CD4-positive, alpha-beta T cell treated with Interleukin-1 beta for 1 hour (primary cell): ENCODE measurements at places on chromosomes 12 and 14.

GRCh38 chr14:104431929-104432541 lies 147.5 kb upstream of the C14orf180 start:
- DNase-seq = no peak

- no peak for DNase-seq
Measured at GRCh38 chr12:128551266-128551665, 272.5 kb downstream of the SLC15A4 start.

DNA sequence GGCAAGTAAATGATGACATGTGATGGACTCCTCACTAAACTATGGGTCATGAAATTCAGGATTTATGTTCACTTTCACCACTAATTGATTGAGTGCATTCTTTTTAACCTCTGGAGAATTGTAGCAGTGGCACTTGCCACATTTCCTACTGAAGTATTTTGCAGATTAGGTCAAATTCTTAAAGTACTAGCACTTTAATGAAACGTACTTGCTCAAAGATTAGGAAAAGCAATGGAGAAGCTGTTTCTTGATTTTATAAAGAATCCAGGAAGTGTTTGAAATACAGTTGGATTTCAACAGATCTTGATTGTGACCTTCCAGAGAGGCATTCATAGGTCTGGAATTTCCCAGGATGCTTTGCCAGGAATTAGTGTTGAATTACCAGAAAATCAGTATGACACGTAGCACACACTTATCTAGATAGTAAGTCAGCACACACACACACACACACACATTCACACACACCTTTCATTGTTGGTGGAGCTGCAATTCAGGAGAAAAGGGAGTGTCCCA lies 162.6 kb downstream of the MYRFL start:
- DNase-seq = no peak

DNA sequence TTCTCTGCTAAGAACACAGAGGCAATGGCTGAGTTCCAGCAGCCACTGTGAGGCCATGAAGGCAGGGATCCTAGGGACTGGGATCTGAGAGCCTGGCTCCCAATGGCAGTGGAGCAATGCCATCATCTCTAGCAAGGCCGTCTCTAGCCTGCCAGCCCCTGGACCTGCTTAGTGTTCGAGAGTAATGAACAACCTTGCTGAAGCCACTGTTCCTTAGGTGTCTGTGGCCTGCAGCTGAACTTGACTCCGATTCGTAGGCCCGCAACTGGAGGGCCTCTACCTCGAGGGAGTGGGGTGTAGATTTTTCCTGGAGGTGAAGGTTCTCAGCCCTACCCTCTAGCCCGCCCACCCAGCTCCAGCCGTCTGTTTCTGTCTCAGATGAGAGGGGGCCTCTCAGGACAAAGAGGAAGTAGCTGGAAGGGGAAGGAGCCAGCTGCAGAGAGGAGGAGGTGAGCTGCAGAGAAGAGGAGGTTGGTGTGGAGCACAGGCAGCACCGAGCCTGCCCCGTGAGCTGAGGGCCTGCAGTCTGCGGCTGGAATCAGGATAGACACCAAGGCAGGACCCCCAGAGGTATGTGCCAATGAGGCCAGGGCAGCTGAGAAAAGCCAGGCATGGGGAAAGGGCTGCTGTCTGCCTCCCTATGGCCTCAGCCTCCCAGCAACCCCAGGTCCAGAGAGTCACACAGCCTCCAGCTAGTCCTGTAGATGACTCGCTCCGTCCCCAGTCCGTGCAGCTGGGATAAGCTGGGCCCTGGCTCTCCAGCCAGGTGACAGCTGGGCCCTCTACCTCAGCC lies at the start of gene PLD4:
PLD4 (plus strand) TSS at position 459 of the 793 bp plus-strand sequence. CDS start 2,262 bp downstream, outside the sequence.
- no peak for DNase-seq

DNA sequence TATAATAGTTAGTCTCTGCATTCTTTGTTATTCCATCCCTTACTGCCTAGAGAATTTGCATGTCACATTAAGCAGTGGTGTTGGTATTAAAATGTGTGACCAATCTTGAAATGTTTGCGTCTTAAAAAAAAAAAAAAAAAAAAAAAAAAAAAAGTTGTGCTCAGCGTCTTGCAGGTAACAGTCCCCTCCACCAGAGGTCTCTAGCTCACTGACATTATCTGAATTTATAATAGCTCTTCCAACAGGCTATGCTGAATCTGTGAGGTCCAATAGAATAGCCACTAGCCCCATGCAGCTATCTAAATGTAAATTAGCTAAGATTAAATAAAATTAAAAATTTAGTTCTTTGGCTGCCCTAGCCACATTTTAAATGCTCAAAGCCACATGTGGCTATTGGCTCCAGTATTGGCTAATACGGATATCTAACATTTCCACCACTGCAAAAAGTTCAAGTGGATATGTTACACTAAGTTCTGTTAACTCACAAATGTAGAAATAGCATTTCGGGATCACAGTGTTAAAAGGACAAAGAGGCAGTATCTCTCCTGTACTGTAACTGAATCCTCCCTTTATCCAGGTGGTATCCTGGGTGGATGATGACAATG lies 28.7 kb downstream of the NKX2-8 start:
- no peak for DNase-seq

DNA sequence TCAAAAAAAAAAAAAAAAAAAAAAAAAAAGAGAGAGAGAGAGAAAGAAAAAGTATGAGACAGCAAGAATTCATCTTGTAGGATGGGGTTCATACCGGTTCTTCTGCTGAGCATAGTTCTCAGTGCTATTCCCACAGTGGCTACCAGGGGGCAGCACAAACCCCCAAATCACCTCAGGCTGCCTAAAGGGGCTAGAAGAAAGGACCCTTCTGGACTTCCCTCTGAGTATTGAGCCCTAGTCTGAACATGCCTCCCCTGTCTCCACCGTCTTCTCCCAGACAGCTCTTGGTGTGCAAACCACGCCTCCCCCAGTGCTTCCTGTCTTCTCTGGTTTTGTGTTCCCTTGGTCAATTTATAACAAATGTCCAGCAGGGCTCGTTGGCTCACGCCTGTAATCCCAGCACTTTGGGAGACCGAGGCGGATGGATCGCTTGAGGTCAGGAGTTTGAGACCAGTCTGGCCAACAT lies 31.3 kb upstream of the SMUG1 start:
- peak; percentile 64 for DNase-seq

GRCh38 chr14:103273745-103274615 lies 60.1 kb upstream of the EIF5 start:
- DNase-seq = no peak

DNA sequence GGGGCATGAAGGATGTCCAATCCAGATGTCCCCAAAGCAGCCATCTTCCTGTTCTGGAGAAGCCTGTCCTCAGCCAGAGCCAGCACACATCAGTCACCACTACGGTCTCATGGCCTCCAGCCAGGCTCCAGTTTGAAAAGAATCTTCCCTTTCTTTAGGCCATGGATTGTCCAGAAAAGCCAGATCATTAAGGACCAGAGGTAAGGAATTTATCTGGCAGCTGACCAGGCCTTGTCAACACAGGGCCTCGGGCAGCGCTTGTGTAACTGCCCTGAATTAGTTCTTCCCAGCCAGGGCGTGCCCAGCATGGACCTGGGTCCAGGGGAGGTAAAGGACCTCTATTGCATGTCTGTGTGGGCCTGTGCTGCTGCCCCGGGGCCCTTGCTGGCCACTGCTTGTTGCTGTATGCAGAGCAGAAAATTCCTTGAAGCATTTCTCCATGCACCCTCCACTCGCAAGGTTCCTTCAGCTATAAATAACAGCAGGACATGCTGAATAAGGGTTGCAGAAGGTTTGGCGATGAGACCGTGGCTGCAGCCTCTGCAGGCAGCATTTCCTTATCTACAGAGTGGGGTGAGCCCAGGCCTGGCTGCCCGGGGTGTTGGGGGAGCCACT lies 21.7 kb upstream of the VPS37B start:
- DNase-seq = no peak

- DNase-seq = no peak
Measured at GRCh38 chr14:73188501-73188911, 48.8 kb upstream of the PAPLN start.

- no peak for DNase-seq
Measured at GRCh38 chr14:44405011-44405486, 102.0 kb downstream of the FSCB start.

DNA sequence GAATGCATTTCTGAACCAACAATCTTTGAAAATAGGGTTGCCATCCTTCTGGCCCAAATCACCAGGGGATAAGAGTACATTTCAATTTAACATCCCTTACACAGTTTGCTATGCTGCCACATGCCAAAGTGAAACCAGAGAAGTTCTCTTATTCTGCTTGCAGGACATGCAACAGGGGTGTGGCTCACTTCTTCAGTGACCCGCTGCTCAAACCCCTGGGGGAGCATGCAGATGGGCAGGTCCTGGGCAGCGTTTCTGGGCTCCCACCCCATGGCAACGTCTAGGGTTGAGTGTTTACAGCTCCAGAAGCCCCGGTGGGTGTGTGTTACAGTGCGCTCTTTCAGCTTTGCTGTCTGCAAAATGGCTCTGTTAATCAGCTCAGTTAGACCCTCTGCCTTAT lies 1306.3 kb upstream of the TMEM132C start:
- DNase-seq = no peak

DNA sequence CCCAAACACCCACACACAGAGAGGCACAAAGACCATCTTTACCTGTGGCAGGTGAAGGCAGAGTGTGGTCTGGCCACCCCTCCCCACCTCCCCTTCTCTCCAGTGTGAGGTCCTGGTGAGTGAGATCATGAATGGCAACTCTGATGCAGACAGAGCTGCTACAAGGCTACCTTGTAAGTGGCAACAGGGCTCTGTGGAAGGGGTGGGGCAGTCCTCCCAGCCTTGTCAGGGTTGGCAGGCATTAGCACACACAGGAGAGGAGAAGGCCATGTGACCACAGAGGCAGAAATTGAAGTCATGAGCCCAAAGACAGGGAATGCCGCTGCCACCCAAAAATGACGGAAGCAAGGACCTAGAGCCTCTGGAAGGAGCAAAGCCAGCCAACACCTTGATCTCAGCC lies 30.7 kb downstream of the VWF start:
- no peak for DNase-seq

DNA sequence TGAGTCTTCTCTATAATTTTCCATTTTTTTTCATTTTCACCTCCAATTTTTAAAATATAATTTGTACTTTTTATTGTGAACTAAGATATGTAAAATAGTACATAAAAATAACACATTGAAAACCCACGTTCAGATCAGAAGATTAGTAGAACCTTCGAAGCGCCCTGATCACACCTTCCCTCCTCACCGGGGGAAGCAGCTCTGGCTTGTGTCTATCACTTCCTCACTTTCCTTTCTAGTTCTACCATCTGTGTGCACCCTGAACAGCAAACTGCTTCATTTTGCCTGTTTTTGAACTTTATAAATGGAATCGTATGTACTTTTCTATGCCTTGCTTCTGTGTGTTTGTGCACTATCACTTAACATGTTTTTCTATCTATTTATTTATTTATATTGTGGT lies 11.8 kb upstream of the CD27 start:
- no peak for DNase-seq

GRCh38 chr12:45666396-45666795 lies 63.1 kb upstream of the ARID2 start:
- DNase-seq = no peak

DNA sequence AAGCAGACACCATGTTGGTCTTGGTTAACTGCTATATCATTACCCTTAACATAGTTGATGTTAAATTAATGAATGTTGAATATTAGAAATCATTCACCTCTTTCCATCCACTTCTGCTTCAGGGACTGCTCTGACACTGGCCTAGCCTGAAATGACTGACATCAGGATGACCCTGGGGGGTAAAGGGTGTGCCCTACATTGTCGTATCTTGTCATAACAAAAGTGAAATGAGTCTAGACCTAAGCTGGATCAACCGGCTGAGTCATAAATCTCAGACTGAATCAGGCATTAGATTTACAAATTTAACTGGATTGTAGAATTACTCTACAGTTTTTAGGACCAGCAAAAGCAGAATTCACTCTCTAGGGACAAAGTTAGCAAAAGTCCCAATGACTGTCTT lies 35.3 kb downstream of the KICS2 start:
- no peak for DNase-seq
